ENCODE measurements at places on chromosomes 11 and 22.

DNA sequence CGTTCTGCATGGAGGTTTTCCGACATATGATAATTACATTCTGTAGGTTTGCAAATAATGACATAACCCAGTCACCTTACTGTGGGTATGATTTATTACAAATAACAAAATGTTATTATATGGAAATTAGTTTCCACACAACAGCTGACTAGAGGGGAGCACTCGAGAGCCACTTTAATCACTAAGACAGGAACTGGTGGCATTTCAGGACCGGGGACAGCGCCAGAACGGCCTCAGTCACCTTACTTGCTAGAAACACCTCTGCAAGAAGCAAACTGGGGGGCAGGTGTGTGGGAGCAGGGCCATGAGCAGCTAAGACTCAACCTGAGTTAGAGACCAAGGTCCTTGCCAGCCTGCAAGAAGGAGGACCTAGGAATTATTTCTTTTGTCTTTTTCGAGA is 199.9 kb downstream of the DSCAML1 start:
- no peak for DNase-seq

- no peak for DNase-seq
These were observed 93.6 kb upstream of the CD44 start for GRCh38 chr11:35045236-35045820.

DNA sequence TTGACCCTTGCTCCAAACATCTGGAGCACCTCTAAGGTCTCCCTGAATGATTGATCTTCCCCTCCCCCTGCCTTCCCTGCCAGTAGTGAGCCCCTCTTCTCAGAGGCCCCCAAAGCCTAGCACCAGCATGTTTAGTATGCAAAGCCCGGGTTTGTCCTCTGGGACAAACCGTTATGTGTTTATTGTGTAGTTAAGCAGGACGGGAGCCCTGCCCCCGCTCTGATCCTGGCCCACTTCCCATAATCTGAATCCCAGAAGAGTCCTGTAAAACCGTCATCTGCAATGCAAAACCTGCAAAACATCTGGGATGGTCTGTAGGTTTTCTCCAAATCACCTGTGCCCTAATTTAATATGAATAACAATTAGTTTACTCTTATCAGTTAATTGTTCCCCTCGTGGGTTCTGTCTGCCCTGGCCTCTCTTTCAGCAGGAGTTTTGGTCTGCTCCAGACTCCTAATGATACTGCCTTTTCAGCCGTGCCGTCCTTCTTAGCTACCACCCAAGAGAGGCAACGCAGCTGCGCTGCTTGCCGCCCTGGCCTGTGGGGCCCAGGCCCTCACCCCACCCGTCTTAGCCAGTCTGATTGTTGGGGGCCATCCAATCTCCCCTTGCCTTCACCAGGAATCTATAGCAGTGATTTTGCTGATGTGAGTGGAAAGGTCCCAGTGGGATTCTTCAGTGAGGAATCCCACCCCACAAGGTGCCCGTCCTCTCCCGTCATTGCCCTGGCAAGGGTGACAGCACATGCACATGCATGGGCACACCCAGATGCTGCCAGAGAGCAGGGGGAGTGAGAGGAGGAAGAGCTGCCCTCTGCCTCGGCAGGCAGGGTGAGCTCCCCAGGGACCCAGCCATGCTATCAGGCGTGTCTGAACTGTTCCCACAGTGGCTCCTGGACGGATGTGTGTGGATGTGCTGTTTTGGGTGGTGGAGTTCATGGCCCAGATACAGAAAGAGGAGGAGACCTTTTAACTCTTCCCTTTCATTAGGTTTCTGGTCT is 3.0 kb upstream of the B3GAT1 start:
- DNase-seq, result peak; percentile 38

DNA sequence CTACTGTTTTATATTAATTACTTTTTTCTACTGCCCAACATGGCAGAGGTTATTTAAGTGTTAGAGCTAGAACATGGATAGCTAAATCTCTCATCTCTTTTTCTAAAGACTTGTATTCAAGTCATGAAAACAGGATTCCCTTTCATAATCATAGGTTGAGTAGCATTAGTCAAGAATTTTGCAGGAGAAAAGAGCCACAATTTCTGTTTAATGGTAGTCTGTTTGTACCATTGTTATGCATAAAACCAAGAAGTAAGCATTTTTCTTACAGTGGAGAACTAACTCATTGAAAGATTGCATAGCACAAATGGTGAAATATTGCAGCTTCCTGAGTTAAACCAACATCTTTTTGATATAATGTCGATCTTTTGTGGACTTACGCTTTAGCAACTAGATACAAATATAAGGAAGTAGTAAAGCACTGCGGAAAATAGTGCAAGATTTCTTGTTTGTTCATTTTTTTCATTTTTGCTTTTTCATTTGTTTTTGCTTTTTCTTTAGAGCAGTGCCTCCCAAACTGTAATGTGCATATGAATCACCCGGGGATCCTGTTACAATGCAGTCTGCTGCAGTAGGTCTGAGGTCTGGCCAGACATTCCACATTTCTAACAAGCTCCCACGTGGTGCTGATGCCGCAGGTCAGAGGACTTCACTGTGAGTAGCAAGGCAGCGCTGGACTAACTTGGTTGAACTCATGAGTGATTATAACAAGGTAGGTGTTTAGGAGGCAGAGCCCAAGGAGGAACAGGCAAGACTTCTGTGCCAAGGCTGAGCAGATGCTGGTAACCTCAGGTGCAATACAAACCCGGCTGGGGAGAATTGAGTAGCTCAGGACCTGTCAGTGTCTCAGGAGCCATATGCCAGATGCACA is 4.6 kb downstream of the ETS1 start:
- no peak for DNase-seq

DNA sequence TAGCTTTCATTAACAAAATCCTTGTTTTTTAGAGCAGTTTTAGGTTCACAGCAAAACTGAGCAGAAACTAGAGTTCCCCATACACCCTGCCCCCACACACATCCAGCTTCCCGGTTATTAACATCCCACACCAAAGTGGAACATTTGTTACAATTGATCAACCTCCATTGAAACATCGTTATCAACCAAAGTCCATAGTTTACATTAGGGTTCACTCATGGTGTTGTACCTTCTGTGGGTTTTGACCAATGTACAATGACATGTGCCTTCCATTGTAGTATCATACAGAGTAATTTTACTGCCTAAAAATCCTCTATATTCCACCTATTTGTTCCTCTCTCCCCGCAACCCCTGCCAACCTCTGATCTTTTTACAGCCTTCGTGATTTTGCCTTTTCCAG is 28.5 kb downstream of the PRDM11 start:
- DNase-seq, result no peak

DNA sequence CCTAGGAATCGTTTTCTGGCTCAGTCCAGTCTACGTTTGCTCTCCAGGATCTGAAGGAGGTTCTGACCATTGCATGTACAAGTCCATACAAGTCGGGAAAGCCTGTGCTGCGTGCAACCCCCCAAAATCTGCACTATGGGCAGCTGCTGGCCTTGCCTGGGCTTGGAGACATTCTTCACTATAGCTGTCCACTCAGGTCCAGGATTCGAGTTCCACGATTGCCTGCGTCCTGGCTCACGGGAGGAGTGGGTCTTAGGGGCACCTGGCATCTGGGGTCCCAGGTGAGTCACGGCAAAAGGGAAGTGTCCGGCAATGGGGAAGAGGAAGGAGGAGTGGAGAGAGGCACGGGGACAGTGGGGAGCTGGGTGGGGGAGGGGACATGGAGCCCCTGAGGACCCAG is 563.0 kb downstream of the BRD1 start:
- DNase-seq, result no peak

DNA sequence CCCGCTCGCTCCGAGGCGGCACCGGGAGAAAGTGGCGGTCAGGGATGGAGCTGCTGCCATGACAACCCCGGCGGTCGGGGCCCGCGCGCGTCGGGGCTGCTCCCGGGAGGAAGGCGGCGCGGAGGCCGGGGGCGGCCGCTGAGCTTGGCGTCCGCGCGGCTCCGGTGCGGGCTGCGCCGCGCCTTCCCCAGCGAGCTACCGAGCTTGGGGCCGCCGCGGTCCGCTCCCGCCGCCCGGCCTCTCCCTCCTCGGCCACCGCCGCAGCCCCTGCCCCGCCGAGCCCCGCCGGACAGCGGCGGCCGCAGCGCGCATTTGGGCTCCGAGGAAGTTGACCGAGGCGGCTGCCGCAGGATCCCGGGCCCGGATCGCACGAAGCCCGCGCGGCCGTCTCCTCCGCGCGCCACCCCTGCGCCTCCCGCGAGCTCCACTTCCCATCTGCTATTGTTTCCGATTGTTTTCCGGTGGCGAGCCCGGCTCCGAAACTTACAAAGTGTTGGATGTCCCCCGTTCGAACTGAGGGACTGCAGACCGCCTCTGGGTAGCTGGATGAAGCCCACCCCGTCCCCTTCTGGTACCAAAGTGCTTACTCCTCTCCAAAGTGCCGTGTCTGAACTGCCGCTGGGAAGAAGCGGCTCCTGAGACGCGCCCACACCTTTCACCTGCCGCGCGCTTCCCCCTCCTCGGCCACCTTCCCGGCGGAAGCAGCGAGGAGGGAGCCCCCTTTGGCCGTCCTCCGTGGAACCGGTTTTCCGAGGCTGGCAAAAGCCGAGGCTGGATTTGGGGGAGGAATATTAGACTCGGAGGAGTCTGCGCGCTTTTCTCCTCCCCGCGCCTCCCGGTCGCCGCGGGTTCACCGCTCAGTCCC is 540.3 kb downstream of the NTM start:
- peak; percentile 66 for DNase-seq

DNA sequence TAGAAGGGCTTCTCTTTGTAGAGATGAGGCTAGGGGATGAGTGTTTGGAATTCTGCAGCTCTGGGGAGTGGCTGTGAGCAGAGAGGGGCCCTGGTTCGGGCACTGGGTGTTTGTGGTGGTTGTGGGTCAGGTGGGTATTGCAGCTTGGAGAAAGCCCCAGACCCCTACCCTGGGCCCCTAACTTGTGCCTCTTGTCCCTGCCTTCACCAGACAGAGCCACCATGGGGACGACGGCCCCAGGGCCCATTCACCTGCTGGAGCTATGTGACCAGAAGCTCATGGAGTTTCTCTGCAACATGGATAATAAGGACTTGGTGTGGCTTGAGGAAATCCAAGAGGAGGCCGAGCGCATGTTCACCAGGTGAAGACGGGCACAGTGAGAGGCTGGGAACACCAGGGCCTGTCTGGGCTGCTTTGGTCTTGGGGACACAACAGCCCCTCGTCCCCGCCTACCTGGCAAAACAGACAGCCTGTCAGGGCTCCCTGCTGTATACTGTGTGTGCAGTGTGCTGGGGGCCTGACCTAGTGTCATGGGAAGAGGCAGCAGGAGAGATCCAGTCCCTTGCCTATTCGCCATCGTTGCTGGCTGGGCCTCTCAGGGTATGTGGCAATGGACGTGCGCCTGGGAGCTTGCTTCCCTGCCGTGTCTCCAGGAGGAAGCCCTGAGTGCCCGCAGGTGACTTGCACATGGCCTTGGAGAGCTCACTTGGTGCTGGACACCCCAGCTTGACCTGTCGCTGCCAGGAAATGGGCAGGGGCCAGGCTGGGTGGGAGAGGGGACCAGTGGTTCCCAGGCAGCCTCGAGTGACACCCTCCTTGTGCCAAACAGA is 4.3 kb downstream of the INCENP start:
- no peak for DNase-seq
